ENCODE measurements at places on chromosomes 6 and 20. TPM values are rescaled to one million over a fixed set of nuclear protein-coding genes. Genes with fewer than 3 reads are reported as not detected.

TDRD6 gene
- total RNA-seq = 1.1 TPM

CST4 gene
- total RNA-seq = not detected

HLA-DMB gene
- total RNA-seq = not detected

BPIFB1 gene
- not detected for total RNA-seq

SPATA2 gene
- 3.1 TPM for total RNA-seq

JAG1 gene
- 71.6 TPM for total RNA-seq
